Choroid plexus epithelial cell (primary cell): ENCODE measurements at places on chromosomes 4 and X.

DNA sequence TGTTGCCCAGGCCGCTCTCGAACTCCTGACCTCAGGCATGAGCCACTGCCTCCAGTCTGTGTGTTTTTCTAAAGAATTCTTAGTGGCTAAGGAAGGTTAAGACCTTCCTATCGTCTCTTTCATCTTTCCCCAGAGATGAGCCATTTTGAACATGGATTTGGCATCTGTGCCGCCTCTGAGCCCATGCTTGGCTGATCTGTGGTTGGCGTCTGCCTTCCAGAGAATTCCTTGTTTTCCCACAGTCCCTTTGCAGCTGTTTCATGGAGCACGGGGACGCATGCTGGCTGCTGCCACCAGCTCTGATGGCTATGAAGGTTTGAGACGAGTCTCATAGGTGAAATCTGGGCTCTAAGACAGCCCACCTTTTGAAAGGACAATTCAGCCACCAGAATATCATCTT, 60.4 kb downstream of the SHROOM2 start:
- DNase-seq, result no peak

GRCh38 chr4:108244606-108245005, 75.9 kb upstream of the LEF1 start:
- no peak for DNase-seq

GRCh38 chrX:50456712-50457484, 13.7 kb downstream of the DGKK start:
- no peak for DNase-seq

DNA sequence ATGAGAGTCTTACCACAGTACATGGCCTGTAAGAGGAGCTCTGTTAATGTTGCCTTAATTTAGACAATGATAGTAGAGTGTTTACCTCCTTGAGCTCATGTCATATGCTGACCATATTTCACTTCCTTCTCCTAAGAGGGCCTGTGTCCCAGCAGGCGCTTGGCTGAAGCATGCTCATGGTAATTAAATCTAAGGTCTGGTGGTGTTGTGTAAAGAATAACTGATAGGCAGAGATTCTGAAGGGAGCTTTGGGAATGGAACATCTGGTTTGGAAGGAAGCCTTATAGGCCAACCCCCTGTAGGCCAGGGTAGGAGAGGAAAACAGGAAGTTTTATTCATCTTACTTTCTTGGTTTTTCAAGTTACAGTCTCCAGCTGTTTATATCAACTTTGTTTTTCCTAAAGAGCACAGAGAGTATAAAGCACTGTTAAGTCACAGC, 300.2 kb downstream of the USP46 start:
- peak; percentile 7 for DNase-seq
